ENCODE measurements at places on chromosomes 7 and 10. TPM values are rescaled to one million over a fixed set of nuclear protein-coding genes. Genes with fewer than 3 reads are reported as not detected.

DNA sequence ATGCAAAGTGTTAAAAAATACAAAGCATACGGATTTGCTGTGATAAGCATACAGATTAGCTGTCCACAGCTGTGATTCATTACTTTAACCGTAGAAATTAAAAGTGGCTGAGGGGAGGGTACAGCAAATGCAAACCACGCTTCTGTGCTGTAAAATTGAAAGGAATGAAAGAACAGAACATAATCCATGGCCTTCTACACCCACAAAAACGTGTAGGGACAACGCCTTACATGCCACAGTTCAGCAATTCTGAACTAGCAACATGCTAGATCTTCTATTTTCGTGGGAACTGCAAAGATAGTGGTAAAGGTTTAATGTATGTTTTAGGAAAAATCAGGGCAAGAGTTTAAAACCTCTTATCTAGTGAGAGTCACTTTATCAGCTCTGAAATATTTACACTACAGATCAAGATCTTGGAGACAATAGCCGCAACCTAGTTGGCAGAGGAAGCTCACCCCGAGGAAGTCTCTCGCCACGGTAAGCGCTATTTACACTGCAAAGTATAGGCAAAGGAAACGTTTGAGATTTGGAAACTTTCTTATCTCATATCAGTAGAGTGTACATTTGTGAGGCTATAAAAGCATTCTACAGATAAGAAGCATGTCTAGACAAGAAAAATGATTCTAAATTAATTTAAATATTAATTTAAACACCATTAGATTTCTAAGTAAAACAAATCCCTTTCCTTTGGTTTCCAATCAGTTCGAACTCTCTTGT is 193.6 kb downstream of the MLLT10 start:
- no peak for DNase-seq

GRCh38 chr7:36884351-36884750 is 160.1 kb upstream of the AOAH start:
- DNase-seq: no peak

- DNase-seq: no peak
Observed at GRCh38 chr7:155558351-155558750, 12.0 kb upstream of the CNPY1 start.

DNA sequence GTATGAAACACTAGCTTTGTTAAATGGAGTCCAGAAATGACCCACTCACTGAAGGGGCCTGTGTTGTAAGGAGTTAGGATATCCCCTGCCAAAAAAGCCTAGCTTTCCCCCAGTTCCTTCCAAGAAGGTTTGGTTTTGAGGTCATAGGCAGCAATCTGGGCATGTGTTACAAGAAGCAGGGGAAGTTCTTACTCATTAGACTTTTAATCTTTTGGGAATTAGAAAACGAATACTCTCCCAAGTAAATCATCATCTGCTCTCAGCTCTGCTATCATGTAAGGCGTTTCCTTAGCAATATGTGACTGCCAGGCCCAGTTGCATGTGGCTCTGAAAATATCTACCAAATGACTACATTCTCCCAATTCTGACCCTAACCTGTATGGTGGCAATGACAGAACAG is 3.7 kb downstream of the NOD1 start:
- DNase-seq: no peak

GRCh38 chr10:45044290-45044689 is 43.6 kb downstream of the ZNF22 start:
- peak; percentile 17 for DNase-seq

- DNase-seq: no peak
Observed at GRCh38 chr10:95998255-95998784, 45.1 kb upstream of the CCNJ start.

GRCh38 chr10:26855186-26855585 is 5.6 kb downstream of the ABI1 start:
- no peak for DNase-seq

DNA sequence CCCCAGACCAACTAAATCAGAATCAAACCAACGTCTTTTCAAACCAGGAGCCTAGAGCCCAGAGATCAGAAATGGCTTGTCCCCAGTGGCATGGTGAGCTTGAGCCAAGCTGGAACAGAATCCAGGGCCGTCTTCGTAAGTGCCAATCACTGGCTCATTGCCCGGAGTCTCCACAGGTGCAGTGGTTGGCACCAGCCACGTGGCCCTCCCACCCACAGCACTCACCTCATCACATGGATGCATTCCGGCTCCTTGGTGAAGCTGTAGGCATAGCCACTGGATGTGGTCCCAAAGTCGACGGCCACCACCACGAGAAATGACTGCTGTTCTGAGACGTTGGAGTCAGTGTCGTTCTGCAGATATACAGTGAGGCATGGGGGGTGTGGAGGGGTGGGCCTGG is 37.4 kb downstream of the HSPA12A start:
- DNase-seq: no peak

GRCh38 chr7:134787064-134787463 is 7.6 kb downstream of the CALD1 start:
- no peak for DNase-seq

- no peak for DNase-seq
Observed at GRCh38 chr10:125882596-125882995, 1.5 kb upstream of the DHX32 start.

- DNase-seq: no peak
Observed at GRCh38 chr10:42979721-42980467, 97.0 kb upstream of the RET start.

GRCh38 chr10:25738776-25739175 is 195.3 kb upstream of the MYO3A start:
- DNase-seq: no peak

GRCh38 chr7:1503390-1503789 is 799 bp downstream of the INTS1 start:
- no peak for DNase-seq

GRCh38 chr7:81500631-81501030 is 269.2 kb downstream of the HGF start:
- DNase-seq: no peak

DNA sequence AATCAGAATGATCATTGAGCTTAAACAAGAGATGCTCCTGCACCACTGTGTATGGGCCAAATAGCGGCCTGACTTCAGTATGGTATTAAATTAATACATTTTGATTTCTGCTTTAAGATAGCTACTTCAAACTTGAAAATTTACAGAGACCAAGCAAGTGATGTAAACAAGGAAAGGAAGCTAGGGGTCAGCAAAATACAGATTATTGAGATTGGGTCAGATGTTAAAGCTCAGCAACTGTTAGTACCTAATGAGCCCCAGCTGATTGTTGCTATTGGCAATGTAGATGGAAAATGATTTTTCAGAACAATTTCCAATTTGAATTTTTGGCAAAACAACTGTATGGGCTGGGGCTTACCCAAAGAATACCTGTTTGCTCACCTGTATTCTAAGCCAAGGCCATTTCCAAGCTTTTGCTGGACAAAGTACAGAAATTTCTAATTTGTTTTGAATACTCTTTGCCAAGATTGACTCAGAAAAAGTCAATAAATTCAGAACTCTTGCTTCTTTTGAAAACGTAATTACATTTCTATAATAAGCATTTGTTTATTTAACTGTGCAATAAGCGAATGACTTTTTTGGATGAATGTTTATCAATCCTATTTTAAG is 23.0 kb upstream of the DLD start:
- no peak for DNase-seq

- DNase-seq: no peak
Observed at GRCh38 chr10:121522831-121523230, 75.4 kb downstream of the FGFR2 start.

- no peak for DNase-seq
Observed at GRCh38 chr10:128751284-128751683, 625.1 kb upstream of the MKI67 start.

DNA sequence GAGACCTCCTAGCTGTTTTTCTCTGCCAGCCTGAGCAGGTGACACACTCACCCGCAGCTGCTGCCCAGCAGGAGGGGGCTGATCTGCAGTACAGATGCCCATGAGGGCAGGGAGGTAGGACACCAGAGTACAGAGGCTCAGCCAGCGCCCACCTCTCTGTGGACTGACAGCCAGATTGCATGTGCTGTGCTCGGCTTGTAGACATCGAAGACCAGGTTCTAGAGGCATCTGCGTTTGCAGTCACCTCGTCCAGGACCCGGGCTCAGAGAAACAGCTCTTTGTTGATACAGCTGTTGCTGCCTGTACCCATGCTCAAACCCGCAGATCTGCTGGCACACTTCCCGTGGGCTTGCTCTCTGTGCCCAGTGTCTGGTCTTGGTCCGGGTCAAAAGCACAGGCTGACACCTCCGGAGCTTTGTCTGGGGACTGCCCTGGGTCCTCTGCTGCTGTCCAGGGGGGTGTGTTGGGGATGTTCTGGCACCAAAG is 224.7 kb downstream of the GLRX3 start:
- no peak for DNase-seq

DNA sequence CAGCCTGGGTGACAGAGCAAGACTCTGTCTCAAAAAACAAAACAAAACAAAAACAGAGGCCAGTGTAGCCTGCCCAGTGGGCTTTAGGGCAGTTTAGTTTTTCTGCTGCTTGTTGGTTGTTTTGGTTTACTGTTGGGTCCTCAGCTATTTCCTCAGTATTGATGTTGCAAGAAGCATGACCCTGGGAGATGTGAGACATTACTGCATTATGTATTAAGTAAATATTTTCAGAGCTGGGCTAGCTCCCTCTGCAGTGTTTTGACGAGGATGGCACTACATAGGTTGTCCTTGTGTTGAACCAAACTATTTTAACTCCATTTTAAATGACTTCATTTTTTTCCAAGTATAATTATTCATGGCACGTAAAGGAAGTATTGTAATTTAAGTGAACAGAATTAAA is 4.8 kb downstream of the AKAP9 start:
- DNase-seq: no peak

DNA sequence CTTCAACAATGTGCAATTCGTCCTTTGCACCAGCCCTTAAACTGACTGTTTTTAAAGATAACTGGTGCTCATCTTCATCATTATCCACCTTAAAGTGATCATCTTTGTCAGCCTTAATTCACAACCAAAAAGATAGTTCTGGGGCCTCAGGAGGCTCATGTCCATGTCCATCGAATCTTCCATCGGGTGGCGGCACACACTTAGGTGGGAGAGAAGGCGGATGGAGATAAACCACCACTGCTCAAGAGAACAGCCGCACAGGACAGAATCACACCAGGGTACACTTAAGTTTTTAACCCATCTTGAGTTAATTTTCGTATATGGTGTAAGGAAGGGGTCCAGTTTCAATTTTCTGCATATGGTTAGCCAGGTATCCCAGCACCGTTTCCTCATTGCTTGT is 24.8 kb downstream of the OIT3 start:
- peak; percentile 22 for DNase-seq

DNA sequence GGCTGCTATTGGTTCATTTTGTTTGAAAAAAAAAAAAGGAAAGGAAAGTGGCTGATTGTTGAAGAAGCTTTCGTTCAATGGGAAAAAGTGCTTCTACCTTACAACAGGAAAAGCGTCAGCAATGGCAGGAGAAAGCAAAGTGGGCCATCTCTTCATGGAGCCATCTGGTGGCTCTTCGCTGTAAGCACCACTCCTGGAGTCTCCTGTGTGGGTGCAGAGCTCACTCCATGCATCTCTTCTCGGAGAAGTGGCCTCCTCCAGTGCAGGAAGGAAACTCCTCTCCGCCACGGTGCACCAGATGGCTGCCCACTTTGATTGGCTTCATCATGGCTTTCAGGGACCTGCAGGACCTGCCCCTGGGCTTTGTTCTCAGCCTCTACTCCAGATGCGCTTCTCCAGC is 250.9 kb downstream of the PTEN start:
- peak; percentile 41 for DNase-seq

- no peak for DNase-seq
Observed at GRCh38 chr10:26621243-26621888, 76.1 kb upstream of the PDSS1 start.

DNA sequence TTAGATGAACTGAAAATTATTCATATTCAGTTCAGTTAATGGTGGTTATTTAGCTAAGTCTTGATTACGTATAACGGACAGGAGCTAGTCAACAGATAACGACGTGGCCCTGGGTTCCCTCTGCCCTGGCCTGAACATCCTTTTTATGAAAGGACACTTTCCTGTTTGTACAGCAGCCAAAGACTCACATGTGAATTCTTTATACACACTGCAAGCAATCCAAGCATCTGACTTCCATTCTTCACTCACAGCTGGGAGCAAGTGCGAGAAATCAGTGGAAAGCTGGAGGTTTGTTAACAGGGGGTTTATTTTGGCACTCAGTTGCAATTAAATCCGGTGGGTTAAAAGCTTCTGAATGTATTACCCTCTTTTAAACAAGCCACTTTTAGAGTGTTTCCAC is 148.1 kb upstream of the GDF10 start:
- no peak for DNase-seq

DNA sequence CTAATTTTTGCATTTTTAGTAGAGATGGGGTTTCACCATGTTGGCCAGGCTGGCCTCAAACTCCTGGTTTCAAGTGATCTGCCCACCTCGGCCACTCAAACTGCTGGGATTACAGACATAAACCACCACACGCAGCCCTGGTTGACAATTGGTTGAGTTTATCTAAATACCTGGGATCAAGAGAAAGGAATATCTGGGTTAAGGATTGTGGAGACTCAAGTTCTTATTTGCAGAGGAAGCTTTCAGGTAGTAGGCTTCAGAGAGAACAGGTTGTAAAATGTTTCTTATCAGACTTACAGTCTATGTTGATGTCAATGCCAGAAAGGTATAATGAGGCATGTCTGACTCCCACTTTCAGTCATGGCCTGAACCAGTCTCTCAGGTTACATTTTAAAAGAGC is 5.9 kb upstream of the TMEM254 start:
- no peak for DNase-seq

DNA sequence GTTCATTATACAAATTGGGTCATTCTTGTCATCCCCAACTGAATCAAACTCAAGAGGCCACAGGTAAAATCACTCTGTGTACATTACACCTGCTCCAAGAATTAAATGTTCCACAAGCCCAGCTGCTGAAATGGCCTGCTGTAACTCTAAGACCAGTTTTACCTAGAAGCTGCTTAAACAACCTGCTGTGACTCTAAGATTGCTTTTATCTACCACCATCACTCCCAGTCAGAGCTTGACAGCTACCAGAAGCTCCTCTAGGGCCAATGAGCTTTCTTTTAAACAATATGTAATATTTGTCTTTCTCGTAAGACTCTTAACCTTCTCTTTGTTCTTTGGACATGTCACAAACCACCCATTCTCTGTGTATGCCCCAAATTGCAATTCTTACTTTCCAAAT is 141.8 kb upstream of the LRGUK start:
- no peak for DNase-seq

GRCh38 chr10:89954061-89954460 is 252.7 kb downstream of the KIF20B start:
- no peak for DNase-seq

GRCh38 chr10:88944813-88945212 is 7.8 kb downstream of the ACTA2 start:
- DNase-seq: no peak

DNA sequence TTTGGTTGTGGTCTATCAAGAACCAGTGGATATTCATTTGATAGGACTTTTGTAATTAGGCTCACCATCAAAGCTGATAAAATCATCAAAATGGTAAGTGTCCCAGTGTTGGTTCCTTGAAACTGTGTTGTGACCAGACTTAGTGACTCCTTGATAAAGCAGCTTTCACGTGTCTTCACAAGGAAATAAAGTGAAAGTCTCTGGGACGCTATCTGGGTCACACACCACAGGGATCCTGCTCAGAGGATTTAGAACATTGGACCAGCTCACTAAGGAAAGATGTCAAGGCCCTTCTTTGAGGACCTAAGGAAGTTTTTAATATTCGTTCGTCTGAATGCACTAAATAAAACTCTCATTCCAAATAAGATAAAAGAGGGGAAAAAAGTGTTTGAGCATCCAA is 193.1 kb downstream of the RNLS start:
- no peak for DNase-seq

TMEM139 gene
- 1.5 TPM for total RNA-seq

ATG9B gene
- 3.8 TPM for total RNA-seq

DEPP1 gene
- total RNA-seq: 2.1 TPM

KIAA1217 gene
- total RNA-seq: 19.7 TPM

GBX1 gene
- total RNA-seq: 0.27 TPM

TMEM273 gene
- total RNA-seq: 0.27 TPM

FEZF1 gene
- total RNA-seq: 20.0 TPM

Data from WTC11 (cell line).